ENCODE measurements at places on chromosomes 7 and 10.

GRCh38 chr7:140541513-140542227, 62.4 kb upstream of the MKRN1 start:
- no peak for DNase-seq

DNA sequence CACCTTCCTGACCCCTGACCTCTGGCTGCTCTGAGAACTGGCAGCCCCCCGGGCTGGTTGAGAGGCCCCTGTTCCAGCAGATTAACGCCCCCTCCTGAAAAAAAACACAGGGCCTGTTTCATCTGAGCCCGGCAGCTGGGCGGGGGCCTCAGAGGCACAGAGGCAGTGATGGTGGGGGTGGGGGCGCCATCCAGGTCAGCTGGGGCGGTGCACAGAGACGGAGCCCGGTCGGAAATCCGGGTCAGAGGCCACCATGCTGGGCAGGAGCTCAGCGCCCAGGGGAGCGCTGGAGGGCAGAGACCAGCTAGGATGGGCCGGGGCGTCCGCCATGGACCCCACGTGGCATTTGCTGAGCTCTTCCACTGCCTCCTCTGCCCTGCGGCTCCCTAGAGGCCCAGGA, 68.0 kb downstream of the UNCX start:
- no peak for DNase-seq

DNA sequence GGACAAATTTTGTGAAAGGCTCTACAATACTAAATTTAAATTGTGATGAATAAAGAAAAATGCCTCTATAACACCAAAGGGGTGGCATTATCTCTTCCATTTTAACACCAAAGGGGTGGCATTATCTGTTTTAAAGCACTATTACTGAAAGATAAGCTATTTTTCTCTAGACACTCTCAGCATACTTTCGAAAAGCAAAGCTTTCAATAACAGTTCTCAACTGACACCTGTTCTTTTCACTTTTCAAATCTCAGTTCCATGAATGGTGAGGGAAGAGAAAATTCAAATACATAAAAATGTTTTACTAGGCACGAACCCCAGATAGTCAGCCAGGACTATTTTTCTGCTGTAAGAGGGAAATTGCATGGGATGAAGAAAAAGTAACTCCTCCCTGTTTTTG, 103.8 kb downstream of the CPEB3 start:
- DNase-seq = no peak

DNA sequence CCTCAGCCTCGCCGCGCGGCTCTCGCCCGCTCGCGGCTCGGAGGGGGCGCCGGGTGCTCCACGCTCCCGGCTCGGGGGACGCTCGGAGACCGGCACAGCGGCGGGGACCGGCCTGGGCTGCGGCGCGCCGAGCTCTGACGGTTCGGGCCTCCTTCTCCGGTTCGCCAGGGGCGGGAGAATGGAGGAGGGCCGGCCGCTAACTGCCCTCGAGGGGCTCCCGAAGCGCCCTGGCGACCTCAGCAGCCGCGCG, 232 bp upstream of the GRID1 start:
- DNase-seq = no peak

- no peak for DNase-seq
These were observed 133.3 kb upstream of the KIF5B start for GRCh38 chr10:32189400-32190084.

DNA sequence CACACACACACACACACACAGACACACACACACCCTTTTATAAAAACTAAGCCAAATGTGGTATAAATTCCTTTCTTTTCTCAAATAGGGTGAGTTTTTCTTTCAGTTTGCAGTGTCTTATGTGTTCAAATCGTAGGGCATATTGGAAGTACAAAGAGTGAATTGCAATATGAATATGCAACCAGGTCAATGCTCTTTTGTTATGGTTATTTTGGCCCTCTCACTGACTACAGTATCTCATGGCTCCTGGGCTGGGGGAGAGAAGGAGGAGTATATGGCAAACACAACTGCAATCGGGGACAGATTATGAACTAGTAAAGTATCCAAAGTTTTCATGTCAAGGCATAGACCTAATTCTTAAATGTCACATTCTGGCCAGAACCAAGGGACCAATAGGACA, 301.9 kb downstream of the PLXDC2 start:
- DNase-seq = no peak

DNA sequence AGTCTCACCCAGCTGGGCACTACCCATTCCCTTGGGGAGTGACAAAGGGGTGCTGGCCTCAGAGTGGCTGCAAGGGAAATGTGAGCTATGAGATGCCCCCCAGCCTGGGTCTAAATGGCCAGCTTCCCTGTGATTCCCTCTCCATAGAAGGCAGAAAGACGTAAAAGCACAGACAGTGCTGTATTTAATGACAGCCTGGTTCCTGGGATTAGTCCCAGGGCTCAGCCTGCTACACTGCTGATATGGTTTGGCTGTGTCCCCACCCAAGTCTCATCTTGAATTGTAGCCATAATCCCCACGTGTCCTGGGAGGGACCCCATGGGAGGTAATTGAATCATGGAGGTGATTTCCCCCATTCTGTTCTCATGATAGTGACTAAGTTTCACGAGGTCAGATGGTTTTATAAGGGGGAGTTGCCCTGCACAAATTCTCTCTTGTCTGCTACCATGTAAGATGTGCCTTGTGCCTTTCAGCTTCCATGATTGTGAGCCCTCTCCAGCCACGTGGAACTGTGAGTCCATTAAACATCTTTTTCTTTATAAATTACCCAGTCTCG, 23.9 kb upstream of the CALN1 start:
- no peak for DNase-seq

DNA sequence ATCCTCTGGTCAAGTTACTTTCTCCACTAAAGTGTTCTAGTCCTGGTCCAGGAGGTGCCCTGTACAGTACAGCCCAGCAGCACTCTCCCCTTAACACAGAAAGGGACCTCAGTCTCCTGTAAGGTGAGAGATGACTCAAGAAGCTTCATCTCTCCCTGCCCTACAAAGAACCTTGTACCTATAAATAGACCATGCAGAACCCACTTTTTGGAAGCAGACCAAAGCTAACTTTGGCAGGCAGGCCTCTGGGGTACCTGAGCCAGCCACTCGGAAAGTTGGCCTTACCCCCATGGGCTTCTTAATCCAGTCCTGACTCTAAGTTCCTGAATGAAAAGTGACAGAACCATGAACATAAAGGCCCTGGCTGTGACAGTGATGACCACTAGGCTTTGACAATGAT, 454.8 kb downstream of the KCNMA1 start:
- DNase-seq = no peak
